ENCODE measurements at places on chromosomes 1 and 21.

- peak; percentile 23 for DNase-seq
These were observed 90.4 kb upstream of the FMN2 start for GRCh38 chr1:240001177-240001740.

DNA sequence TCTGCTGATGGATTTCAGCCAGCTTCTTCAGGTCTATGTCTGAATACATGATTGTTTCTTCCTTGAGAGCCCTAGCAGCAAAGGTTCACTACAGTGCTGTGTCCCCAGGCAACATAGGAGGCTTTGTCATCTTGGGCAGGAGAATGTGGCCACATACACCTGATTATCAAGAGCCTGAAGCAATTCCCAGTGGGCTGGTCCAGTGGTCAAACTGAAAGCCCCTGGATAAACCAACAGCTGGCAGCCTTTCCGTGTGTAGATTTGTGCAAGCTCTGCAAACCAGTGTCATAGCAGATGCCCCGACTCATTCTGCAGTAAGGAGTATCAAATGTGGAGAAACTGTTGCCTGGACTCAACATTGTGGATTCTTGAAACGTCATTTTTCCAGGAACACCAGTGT lies 2.3 kb upstream of the GIPC2 start:
- DNase-seq, result no peak

DNA sequence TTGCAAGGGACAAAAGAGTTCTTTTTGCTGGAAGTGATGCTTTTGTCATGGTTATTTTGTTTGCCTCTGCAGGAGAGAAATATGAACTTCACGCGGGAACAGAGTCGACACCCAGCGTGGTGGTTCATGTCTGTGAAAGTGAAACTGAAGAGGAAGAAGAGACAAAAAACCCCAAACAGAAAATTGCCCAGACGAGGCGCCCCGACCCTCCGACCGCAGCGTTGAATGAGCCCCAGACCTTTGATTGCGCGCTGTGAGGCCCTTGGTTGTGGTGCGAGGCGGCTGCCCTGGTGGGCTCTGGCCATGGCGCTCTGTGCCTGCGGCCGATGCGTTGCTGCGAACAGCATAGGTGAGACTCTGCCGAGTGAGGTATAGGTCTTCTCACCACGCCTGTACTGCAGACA lies 20.9 kb upstream of the NCMAP start:
- peak; percentile 81 for DNase-seq

DNA sequence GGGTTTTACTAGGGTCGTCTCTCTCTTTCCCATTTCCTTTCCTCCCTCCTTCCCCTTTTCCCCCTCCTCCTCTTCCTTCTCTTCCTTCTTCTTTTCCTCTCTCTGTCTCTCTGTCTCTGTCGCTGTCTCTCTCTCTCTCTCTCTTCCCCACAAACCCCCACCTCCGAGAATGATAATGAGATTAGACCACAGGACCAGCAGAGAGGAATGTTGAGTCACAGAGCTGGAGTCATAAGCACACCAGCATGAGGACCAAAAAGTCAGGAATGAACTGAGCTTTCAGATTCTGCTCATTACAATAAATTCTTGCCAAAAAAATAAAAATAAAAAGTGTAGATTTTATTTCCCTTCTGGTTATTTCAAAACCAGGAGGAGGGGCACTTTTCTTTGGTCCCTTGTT lies 377.4 kb downstream of the LTN1 start:
- DNase-seq, result no peak

GRCh38 chr1:236532850-236533249 lies 9.1 kb downstream of the LGALS8 start:
- DNase-seq, result no peak
